Muscle of back (tissue), 13 donors: ENCODE measurements at places on chromosomes 5 and 9.

DNA sequence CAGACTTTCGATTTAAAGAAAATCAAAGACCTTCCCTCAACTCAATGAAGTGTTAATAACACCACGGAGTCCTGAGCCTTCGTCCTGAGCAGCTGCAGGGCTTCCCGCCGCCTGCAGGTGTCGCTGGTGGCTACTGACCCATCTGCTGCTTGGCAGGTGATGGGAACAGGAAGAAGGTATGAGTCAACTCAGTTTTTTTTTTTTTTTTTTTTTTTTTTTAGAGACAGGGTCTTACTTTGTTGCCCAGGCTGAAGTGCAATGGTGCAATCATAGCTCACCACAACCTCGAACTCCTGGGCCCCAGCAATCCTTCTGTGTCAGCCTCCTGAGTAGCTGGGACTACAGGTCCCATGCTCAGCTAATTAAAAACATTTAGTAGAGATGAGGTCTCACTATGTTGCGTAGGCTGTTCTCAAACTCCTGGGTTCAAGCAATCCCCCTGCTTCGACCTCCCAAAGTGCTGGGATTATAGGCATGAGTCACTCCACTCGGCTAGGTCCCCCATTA is 185.7 kb upstream of the IL12B start:
- DNase-seq = no peak

- no peak for DNase-seq
These were observed 5.5 kb downstream of the ZNF354C start for GRCh38 chr5:179065703-179066102.

DNA sequence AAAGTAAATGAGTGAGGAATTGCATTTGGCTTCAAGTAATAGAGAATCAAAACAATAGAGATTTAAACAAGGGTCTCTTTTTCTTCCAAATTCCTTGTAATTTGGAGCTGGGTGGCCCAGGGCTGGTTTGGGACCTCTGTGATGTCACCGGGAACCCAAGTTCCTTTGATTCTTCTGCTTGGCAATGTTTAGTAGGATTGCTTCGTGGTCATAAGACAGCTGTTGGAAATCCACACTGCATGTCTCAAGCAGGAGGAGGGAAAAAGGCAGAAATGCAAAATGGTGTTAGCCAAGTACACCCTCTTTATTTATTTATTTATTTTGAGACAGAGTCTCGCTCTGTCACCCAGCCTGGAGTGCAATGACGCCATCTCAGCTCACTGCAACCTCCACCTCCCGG is 72.6 kb upstream of the IL12B start:
- DNase-seq = no peak

GRCh38 chr9:14560194-14560593 is 133.0 kb downstream of the ZDHHC21 start:
- no peak for DNase-seq

GRCh38 chr5:4230786-4231641 is 635.4 kb downstream of the IRX1 start:
- DNase-seq = no peak

DNA sequence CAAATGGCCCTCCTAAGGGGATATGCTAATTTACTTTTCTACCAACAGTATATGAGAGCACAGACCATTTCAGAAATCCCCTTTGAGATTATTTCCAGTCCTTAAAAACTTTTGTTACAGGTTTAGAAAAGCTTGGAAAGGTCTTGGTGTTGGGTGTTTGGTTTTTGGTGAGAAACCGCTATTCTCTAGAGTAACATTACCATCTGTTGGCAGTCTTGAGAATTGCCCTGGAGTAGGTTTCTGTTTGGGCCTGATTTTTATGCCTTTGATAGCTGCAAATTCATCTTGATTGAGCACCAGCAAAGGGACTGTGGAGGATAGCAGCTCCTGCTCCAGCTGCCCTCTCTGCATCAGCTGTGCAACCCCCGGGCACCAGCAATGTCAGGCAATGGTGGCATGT is 8.0 kb downstream of the NUDT2 start:
- no peak for DNase-seq

- no peak for DNase-seq
These were observed 94.0 kb downstream of the ZNF608 start for GRCh38 chr5:124652514-124652819.

DNA sequence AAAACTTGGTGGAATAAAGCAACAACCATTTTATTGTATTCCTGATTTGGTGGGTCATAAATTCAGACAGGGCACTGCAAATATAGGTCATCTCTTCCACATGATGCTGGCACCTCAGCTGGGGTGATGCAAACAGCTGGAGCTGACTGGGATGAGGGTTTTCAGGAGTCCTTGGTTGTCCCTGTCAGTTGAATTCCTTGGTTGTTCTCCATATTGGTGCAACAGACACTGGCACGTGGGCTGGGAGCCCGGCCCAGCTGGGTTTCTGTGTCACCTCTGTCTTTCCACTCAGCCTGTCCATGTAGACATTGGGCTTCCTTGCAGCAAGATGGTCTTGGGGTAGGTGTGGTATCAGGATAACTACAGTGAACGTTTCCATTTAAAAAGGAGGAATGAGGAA is 518.0 kb upstream of the MEF2C start:
- DNase-seq = no peak

DNA sequence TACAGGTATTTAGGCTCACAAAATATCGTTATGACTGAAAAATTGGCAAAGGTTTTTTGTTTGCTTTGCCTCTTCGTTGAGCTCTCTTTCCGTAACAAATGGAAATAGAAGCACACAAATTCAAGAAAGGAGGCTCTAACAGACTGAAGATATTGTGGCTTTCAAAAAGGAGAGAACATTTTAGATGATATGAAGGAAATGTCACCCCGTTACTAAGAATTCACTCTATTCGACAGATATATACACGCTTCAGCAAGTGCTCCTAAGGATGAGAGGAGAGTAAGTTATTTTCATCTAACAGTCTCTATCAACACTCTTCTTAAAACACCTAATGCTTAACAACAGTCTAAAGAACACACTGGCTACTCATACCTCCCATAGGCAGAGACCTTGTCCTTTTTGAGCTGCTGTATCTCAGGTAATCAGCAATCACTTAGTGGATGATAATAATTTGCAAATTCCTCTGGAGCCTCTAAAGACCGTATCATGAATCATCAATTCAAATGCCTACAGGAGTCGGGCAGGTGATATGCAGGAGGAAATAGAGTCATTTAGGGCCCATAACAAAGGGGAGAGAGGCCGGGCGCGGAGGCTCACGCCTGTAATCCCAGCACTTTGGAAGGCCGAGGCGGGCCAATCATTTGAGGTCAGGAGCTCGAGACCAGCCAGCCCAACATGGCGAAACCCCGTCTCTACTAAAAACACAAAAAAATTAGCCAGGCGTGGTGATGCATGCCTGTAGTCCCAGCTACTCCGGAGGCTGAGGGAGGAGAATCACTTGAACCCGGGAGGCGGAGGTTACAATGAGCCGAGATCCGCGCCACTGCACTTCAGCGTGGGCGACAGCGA is 1.4 kb upstream of the HSDL2 start:
- DNase-seq = no peak

DNA sequence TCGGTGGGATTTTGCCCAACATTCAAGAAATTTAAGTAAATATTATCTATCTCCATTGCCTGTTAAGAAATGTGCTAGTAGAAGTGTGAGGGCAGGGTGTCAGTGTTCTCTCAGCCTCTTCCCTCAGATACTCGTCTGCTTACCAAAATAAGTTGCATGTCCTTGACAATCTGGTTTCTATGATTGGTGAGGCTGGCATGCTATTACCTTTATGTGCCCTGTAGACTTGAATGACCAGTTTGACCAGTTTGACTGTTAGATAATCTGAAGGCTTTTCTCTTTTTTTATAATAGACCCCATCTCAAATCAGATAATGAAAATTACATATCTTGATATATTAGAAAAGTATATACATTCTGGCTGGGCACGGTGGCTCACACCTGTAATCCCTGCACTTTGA is 348 bp downstream of the CATSPER3 start:
- DNase-seq = no peak

DNA sequence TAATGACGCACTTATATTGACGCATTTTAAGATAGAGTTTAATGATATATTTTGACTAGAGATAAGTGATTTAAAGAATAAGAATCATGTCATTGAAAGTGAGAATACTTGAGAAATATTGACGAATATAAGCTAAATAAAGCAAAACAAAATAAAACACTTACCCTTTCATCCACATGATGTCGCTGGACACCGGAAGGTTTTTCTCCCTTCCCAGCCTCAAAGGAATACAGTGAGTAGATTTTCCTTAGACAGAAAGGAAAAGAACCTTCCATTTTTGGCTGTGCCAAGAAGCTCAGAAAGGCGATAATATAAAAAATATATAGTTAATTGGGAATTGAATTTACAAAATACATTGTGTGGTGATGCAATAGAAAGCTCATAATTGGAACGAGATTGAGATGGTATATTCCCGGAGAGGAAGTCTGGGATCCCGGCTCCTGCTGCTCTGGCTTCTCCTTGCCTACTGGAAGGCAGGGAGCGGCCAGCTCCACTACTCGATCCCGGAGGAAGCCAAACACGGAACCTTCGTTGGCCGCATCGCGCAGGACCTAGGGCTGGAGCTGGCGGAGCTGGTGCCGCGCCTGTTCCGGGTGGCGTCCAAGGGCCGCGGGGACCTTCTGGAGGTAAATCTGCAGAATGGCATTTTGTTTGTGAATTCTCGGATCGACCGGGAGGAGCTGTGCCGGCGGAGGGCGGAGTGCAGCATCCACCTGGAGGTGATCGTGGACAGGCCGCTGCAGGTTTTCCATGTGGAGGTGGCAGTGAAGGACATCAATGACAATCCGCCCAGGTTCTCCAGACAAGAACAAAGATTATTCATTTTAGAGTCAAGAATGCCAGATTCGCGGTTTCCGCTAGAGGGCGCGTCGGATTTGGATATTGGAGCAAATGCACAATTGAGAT is at the start of gene PCDHA5:
Gene PCDHA5 (plus strand): TSS at position 239 of the 906 bp plus-strand sequence.
- DNase-seq = no peak

DNA sequence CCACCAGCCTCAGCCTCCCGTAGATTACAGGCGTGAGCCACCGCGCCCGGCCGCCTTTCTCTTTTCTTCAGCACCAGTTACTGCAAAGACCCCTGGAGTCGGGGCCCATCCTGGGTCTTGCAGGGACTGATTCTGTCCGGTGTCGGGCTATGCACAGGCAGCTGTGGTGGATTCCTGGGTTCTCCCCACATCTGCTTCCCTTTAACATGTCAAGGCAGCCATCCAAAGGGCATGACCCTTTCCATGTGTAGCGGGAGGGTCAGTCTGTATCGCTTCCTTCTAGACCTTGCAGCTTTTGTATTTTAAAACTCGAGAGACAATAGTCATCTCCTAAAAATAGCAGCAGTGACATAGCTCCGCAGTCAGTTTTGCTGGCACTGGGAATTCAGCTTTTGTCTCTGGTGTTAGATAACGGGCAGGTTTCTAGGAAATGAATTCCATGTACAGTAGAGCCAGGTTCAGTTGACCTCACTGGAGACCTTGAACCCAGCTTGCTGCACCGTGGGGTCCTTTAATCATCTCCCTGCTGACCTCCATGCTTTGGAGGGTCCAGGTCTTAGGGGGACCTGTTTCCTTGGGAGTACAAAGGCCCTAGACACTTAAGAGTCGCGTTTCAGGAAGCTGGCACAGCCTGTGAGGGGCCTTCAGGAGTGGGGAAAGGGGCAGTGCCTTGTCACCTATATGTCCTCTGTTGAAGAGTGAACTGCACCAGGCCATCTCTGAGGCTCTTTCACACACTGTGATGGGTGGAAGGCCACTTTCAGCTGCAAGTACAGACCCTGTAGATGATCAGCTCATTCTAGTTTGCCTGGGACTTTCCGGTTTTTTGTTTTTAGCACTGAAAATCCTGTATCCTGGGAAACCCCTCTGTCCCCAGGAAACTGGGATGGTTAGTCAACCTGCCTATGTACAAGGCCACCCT is 13.8 kb downstream of the ANKRD33B start:
- DNase-seq = no peak

GRCh38 chr5:53416144-53416738 is 64.2 kb upstream of the FST start:
- no peak for DNase-seq

DNA sequence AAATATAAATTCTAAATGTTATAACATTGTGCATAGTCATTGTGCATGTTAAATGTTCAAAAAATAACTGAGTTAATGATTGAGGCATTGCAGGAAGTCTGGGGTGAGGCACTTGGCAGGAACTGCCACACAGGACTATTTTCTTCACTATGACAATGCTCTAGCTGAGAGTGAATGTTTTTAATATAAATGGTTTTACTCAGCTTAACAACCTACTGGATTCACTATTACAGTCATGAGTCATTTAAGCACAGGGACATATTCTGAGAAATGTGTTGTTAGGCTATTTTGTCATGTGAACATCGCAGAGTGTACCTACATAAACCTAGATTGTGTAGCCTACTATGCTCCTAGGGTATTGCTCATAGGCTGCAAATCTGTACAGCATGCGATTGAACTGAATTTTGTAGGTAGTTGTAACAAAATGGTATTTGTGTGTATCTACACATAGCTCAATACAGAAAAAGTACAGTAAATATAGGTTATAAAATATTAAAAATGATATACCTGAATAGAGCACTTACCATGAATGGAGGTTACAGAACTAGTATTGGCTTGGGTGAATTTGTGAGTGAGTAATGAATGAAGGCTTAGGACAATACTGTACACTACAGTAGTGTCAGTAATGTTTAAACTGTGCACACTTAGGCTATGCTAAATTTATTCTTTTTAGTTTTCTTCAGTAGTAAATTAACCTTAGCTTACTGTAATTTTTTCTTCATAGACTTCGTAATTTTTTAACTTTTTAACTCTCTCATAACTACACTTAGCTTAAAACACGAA is 346.1 kb upstream of the PTGER4 start:
- no peak for DNase-seq

- no peak for DNase-seq
These were observed 7.4 kb downstream of the WHRN start for GRCh38 chr9:114497727-114498382.

- DNase-seq = peak; percentile 9
These were observed 311.0 kb downstream of the AGTPBP1 start for GRCh38 chr9:85430659-85431338.

GRCh38 chr5:5738797-5739489 is 316.5 kb downstream of the ICE1 start:
- no peak for DNase-seq

- DNase-seq = no peak
These were observed 69.9 kb upstream of the MSX2 start for GRCh38 chr5:174654442-174654841.

DNA sequence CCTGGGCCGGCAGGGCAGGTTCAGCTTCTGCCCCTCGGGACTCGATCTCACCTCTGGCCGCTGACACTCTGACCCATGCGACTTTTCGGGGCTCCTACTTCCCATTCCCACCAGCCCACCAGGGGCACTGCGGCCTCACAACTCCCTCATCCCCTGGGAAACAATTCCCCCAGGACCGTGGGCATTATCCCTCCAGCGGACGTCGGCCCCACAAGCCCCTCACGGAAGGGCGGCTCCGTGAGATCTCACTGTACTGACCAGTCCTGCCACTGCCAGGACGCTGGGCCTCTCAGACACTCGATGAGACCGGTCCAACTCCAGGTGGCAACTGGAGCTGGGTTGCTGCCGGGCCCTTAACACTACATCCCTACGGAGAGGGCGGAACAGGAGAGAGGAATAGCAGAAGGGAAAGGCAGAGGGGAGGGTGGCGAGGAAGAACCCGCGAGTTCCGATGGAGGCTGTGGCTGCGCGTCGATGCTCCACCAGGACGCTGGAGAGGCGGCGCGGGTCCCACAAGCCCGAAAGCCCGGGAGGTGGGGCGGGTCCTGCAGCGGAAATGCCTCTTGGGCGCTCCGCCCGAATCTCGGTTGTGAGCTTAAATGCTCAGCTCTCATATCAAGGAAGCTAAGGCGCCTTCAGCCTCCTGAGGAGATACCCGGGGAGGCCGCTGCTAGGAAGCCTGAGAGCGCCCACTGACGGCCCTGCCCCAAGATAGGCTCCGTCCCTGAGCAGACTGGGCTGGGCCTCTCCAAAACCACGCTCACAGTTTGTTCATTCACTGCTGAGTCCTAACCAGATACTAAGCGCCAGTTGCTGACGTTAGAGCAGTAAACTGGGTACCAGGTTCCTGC is 36.3 kb downstream of the VCP start:
- peak; percentile 33 for DNase-seq
